ENCODE measurements at places on chromosomes 2 and 18.

- DNase-seq: no peak
Observed at GRCh38 chr2:207333599-207334300, 168.0 kb upstream of the KLF7 start.

DNA sequence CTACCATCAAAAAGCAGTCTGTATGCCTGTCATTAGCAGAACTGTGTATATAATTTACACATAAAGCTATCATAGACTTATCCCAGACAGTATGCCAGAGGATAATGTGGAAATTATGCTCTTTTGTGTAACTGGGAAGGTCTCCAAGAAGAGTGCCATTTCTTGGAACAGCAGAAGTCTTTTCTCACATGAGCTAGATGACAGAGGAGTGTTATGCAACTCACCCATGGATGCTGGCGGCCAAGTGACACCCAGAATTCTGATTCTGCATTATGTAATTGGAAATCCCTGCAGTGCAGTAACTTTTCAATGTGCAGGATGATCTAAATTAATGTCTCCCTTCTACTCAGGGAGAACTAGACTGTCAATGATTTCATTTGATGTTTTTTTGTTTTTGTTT, 160.0 kb downstream of the UBE2E3 start:
- no peak for DNase-seq

DNA sequence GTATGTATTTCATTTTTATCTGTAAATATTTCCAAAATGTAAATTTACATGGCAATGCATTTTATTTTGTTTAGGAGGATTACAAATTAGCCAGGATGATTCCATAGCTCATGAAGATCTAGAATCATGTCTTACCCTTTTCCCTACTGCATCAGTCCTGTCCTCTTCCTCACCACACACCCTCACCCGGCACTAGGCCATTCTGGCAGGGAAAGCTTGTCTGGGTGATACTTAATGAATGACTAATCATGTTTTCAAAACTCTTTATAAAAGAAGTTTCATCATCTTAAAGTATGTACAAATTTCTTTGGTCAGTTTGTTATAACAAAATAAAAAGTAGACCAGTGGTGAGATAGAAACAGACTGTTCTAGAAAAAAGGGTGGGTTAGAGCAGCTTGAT, 283.3 kb upstream of the VWC2L start:
- no peak for DNase-seq

DNA sequence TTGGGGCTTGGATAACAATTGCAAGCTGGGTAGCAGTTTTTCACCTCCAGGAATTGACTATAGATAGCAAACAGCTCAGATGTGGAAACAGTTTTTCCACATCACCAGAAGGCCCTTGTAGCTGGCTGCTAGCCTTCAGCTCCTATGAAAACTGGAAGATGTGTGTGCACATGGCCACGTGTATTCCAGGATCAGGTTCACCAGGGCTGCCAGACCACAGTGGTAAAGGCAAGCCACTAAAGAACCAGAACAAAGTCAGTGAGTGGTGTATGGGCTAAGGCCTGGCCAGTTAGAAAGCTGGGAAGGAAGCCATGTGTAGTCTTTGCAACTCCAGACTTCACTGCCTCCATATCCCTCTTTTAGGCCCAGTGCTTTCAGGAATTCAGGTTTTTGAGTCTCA, 12.9 kb downstream of the LRRTM1 start:
- DNase-seq: no peak

DNA sequence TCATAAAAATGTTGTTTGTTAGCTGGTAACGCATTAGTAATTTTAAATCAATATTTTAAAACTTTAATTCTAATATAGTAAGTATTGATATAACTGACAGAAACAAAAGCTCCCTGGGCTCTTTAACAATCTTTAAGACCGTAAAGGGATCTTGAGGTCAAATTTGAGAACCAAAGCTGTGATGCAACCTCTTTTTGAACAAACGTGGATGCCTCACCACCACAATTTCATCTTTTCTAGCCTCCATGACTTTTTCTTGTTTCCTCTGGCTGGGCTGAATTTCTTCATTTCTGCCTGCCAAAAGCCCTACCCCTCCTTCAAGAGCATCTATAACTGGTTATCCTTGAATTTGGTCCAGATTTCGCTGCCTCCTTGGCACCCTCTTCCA, 563 bp upstream of the POLE4 start:
- DNase-seq: no peak

DNA sequence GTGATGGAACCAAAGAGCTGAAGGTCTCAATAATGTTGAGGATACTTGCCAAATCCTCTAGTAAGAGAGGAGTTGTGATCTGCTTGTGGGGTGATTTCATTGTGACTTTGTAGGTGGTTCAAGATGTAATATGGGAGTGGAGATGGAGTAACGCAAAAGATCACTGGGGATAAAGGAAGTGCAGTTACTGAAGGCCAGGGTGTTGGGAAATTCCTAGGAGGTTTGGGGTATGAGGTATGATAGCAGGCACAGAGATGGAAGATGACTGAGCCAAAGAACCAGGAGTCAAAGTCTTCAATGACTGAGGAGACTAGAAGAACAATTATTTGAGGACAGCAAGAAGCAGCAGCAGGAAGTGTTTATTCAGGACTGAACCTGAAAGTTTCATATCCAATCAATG, 222.6 kb downstream of the NCKAP5 start:
- DNase-seq: no peak

- no peak for DNase-seq
Observed at GRCh38 chr2:158239271-158239670, 137.6 kb downstream of the UPP2 start.

DNA sequence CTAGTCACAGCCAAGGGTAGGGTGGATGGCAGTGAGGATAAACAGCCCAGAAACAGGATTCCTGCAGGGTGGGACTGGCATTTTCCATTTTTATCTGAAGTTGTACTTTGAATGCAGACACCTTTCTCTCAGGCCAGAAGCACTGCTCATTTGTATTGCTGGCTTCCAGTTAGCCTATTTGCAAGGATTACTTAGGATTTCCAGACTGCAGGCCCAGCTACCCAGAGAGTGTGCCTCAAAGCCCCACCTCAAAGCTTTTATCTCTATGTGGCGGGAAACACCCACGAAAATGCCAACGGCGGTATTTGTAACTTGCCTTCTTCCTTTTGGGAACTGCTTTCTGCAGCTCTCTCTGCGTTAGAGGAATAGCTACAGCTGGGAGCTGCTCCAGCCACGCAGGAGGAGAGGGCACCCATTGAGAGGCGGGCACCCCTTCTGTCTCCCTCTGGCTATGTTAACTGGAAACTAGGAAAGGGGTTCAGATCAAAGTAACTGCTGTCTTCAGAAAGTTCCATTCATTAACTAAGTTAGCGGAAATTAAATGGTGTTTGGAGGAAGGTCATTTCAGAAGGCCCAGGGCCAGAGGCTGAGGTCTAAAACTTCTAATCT, 144.9 kb downstream of the TGIF1 start:
- no peak for DNase-seq

- no peak for DNase-seq
Observed at GRCh38 chr2:222609381-222609780, 46.5 kb downstream of the FARSB start.

- no peak for DNase-seq
Observed at GRCh38 chr18:22285361-22286140, 116.2 kb downstream of the GATA6 start.

GRCh38 chr18:73088445-73088844, 220.7 kb upstream of the NETO1 start:
- no peak for DNase-seq

GRCh38 chr2:240818293-240819125, 1.5 kb downstream of the KIF1A start:
- no peak for DNase-seq

- DNase-seq: peak; percentile 76
Observed at GRCh38 chr2:240568678-240569522, 616 bp downstream of the RNPEPL1 start.

DNA sequence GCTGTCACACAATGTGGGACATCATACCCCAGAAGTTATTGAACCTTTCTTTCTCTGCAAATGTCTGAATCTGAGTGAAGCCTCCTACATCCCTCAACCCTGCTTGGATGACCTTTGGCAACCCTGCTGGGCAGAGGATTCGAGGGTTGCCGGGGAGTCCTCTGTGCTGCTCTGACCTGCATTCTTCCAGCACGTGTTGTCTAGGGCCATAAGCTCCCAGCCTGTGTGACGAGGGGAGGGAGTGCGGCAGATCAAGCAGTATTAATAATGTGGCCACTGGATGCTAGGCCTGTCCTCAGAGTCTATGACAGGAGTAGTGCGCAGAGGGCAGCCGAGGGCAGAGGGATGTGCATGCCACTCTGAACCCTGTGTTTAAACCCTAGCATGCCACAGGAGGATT, 58.8 kb downstream of the RPL37A start:
- no peak for DNase-seq

- DNase-seq: no peak
Observed at GRCh38 chr2:8851811-8852560, 14.6 kb upstream of the KIDINS220 start.

- DNase-seq: no peak
Observed at GRCh38 chr18:5317186-5317585, 21.7 kb upstream of the ZBTB14 start.

GRCh38 chr2:180933332-180933731, 47.1 kb upstream of the UBE2E3 start:
- no peak for DNase-seq

GRCh38 chr2:8251291-8251690, 430.6 kb upstream of the ID2 start:
- no peak for DNase-seq

DNA sequence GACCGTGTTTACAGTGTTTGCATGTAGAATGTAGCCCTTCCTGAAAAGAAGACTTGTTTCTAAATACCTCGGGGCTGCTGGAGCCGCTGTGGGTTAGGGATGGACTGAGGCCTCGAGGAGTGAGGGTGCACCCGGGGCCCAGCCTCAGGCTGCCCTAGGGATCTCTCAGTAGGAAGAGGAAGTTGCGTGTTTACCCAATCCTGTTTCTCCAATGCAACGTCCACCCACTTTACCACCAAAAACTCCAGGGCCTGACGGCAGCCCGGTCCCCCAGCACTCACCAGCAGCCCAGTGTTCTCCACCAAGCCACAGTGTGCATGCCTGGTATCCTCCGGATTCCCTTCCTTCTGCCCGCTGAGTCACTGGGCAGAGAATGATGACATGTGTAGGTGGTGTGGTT, 255.8 kb downstream of the GLI2 start:
- DNase-seq: no peak

DNA sequence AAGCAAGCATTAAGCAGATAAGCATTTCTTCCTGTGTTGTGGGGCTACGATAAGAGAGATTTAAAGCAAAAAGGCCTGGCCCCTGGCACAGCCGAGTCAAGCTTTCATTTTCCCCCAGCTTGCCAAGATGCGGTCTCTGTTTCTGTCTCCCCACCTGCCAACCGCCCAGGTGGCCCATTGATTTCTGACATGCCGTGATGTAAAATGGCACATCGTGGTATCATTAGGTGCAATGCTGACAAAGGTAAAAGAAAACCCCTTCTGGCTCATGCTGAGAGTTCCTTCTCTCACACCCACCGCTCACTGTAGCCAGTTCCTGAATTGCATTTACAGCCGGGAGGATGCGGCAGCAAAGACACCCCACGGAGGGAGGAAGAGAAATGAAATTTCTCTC, 62.8 kb downstream of the BOD1L2 start:
- no peak for DNase-seq

DNA sequence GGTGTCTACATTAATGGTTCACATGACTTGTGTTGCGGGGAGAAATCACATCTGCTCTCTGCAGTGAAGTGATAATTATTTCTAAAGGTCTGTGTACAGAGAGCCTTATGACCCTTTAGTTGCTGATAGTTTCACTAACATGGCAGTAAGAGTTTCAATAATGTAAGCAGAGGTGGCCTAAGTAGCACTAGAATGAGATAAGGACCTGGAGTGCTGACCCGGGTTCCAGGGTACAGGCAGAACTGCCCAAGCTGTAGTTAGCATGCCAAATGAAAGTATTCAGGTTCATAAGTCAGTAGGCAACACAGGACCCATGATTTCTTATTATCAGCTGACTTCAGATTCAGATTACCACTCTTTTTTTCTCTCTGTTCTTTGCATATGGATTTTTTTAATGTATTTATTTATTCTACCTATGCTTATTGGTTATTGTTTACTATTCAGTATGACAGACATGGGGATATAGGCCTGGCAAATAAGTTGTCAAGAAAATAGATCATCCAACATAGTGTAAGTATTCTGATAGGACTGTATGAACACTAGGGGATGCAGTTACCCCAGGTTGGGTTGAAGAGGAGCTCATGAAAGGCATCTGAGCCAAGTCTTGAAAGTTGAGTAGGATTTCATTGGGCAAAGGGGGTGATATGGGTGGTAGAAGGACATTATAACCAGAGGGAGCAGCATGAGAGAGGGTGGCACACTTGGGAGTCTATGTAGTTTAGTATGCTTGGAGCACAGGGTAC, 105.2 kb downstream of the CCDC85A start:
- no peak for DNase-seq

DNA sequence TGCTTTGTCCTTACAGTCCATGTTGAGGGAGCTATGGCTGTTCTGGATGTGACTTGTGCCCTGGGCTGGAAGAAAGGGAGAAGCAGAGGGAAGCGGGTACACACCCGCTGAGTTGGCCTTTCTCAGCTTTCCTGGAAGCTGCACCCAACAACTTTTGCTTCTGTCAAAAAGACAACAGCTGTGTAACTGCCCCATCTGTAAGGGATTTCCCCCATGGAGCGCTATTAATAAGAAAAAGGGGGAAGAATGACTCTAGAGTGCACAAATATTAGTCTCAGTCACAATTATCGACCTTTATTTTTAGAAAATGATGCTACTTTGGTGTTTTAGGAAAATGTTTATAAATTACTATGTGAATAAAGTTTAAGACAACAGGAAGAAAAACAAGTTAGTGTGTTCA, 368.3 kb downstream of the RAD51AP2 start:
- no peak for DNase-seq

GRCh38 chr2:129849559-129850160, 129.8 kb upstream of the RAB6C start:
- DNase-seq: no peak

GRCh38 chr2:226362980-226363379, 436.6 kb downstream of the IRS1 start:
- DNase-seq: no peak

GRCh38 chr2:238098901-238099713, 1.0 kb upstream of the ESPNL start:
- no peak for DNase-seq

DNA sequence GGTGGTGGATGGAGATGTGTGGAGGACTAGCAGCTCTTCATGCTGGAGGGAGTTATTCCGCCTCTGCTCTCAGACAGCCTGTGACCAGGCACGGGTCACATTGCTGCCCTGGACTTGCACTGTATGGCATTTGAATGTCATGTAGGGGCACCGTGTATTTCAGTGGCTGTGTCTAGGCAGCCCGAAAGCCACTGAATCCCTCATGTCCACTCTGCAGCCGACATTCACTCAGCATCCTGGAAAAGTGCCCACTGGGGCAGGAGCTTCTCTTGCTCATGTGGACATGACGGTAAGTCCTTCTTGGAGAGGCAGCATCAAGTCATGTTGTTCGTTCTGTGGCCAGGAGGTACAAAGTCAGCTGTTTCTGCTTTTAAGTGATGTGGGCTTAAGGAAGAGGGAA, 127.9 kb downstream of the SH3RF3 start:
- DNase-seq: no peak
